ENCODE measurements at places on chromosomes 3 and 15. TPM values are rescaled to one million over a fixed set of nuclear protein-coding genes. Genes with fewer than 3 reads are reported as not detected.

Gene CPEB1
- total RNA-seq, result 0.38 TPM

Gene ZNF501
- 7.5 TPM for total RNA-seq

DNA sequence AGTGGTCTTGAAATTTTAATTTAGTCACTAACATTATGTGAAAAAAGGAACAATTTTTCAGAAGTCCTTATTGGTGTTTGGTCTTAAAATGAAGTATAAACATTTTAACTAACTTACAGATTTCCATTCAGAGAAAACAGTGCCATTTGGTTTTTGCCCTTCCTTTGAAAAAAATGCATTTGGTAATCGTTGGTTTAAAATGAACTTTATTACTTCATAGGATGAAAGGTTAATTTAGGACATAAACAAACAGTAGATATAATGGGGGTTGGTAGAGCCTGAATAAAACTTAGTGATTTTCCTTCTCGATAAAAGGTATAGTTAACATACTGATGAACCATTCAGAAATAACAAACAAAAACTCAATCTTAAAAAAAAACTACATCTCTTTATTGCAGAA is 39.7 kb downstream of the TFG start:
- DNase-seq, result no peak

GRCh38 chr15:44087578-44088465 is 107.2 kb downstream of the FRMD5 start:
- no peak for DNase-seq

Gene MUSTN1
- 1.6 TPM for total RNA-seq

- DNase-seq, result no peak
Measured at GRCh38 chr3:117995842-117996437, 1038.7 kb downstream of the IGSF11 start.

Data from CD4-positive, alpha-beta memory T cell (primary cell).